Nucleus accumbens (tissue), 56 donors: ENCODE measurements at places on chromosomes 1 and 21.

- DNase-seq: no peak
Observed at GRCh38 chr1:91148641-91149069, 126.8 kb upstream of the ZNF644 start.

DNA sequence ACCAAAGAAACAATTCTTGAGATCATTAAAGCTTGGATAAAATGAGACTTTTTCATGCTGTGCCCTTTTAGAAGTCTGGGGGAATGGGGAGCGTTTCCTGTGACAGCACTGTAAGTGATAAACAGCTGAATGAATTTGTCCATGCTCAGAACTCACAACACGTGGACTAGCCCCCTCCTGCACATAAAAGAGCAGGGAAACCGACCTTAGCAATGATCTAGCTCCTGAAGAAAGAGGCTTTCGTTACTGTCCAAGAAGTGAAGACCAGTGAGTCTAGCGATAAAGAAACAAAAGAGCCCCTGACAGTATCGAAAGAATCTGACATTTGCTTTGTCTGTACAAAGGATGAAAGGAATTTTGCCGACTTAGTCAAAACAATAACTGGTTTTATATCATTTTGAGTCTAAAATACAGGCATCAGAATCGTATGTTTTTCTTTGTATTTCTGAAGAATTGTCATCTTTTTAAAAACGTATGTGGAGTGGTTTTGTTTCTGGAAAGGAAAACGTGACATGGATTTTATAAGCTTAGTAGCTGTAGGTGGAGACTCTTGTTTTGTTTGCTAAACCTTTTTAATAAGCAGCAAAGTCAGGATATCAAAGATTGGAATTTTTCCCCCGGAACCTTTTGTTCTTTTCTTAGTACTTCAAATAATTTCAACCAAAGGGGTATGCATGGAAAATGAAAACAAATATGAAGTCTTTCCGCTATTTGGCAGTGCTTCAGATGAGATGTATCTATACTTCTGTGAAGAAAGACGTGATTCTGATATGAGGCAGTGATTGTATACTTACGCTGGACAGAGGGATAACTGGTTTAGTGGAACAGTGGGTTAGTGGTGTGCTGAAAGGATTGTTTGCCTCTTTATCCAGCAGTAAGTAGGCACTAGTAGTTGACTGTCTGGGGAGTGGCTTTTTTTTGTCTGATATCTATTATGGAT, 61.0 kb downstream of the MAST2 start:
- no peak for DNase-seq

GRCh38 chr1:203480525-203481084, 5.0 kb downstream of the PRELP start:
- peak; percentile 19 for DNase-seq

DNA sequence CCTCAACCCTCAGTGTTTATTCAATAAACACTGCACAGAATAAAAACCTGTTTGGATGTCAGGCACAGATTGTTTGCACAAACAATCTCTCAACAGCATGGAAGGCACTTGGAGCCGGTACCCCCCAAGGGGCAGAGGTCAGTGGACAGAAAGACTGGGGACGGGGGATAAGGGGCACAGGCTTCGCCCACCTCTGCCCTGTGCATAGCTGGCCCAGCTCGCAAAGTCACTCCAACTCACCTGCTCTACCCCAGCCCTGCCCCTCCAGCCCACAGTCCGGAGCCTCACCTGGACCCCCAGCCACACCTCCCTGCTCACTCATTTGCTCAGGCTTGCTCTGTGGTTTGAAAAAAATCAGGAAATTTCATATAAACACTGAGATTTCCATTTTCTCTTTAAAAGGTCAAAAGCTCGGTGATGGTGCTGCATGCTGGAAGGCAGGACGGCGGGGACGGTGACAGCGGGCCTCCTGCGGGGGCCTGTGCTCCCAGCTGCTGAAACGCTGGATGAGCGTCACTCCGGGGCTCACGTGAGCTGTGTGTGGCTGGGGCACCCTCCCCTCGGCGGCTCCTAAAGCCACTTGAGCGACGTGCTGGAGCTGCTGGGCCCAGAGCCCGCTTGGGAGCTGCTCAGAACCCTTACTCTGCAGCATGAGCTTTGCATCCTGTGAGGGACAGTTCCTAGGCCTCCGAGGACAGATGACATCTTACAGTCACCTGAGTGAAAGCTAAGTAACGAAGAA, 54.5 kb downstream of the PRDM15 start:
- DNase-seq: no peak

GRCh38 chr1:240149484-240150094, 57.9 kb downstream of the FMN2 start:
- no peak for DNase-seq

DNA sequence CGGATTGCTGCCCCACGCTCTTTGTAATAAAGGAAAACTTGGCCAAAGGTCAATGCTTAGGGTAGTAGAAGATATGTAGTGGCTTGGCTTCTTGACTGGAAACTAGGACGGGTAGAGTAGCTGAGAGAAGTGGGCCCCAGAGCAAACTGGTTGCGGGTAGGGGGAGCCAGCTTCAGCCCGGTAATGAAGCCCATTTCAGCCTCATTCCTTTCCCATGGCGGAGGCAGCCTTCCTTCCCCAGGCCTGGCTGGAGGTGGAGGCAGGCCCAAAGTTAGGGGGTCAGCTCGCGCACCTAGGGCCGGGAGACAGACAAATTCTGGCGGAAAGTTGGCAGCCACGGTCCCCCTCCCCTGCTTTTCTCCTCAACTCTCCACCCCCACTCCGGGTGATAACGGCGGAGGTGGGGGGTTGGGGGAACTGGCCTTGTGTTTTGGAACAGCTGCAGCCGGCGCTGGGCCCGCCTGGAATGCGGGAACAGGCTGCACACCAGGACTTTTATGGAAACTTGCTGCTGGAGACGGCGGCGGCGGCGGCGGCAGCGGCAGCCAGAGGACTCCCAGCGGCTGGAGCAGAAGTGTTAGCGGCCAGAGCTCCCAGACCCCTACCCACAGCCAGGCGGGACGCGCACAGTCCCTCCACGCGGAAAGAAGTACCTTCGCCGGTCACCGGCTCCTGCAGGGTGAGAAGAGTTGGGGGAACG, at the start of gene NEXN:
Gene NEXN (plus strand): TSS at position 544 of the 700 bp plus-strand sequence. CDS start 27,483 bp downstream, outside the sequence.
- DNase-seq: no peak

- peak; percentile 81 for DNase-seq
Observed at GRCh38 chr1:17011439-17012307, at the start of gene ATP13A2. TSS of gene ATP13A2 (minus strand) at chr1:17011928. CDS start at chr1:17011738, 190 bp downstream.

DNA sequence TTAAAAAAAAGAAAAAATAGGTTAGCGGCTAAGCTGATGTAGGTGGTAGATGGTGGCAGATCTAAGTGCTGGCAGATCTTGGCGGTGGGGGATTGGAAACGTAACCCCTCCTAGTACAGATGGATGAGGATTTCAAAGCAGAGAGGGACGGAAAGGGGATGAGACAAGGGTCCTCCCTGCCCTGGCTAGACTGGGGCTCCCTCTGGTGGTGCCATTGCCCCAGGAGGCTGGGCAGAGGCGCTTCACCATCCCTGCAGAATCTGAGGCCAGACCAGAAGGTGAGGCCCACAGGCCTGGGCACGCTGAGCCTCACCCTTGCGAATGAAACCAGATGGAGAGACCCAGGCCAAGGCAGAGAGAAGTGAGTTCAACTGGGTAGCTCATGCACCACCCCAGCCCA, 7.0 kb upstream of the PLEKHA6 start:
- DNase-seq: no peak

DNA sequence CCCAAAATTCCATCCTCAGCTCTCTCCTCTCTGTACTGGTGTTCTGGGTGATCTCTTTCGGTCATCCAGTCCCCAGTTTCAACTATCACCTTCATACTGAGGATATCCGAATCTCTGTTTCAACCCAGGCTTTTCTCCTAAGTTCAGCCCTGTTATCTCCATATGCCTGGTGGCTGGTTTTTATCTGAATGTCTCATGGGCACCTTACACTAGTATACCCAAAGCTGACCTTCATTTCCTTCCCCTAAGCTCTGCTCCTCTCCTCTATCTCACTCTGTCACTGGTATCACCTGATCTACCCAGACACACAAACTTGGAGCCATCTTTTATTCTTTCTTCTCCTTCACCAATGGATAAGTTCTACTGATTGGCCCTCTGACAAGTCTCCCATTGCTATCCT, 53.0 kb downstream of the LRRC71 start:
- DNase-seq: no peak

- DNase-seq: no peak
Observed at GRCh38 chr1:234369784-234370183, 3.5 kb upstream of the COA6 start.

DNA sequence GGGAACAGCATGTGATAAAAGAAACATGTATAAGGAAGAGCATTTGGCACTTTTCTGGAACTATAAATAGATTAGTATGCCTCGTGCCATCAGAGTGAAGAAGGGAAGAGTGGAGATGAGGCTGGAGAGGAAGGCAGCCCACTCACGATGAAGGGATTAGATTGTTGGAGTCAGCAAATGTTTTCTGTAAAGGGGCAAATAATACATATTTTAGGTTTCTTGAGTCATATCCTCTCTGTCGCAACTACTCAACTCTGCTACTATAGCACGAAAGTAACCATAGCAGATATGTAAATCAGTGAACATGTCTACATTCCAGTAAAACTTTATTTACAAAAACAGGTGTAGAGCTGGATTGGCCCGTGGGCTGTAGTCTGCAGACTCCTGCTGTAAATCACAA, 147.8 kb downstream of the TENT5C start:
- DNase-seq: no peak
